ENCODE measurements at places on chromosomes 7 and 10.

GRCh38 chr7:70271617-70272081, 673.4 kb downstream of the AUTS2 start:
- no peak for DNase-seq
- H3K4me3 ChIP-seq = no peak overlapping the region
- H3K4me1 ChIP-seq = no peaks in the 10 kb centered on the region

DNA sequence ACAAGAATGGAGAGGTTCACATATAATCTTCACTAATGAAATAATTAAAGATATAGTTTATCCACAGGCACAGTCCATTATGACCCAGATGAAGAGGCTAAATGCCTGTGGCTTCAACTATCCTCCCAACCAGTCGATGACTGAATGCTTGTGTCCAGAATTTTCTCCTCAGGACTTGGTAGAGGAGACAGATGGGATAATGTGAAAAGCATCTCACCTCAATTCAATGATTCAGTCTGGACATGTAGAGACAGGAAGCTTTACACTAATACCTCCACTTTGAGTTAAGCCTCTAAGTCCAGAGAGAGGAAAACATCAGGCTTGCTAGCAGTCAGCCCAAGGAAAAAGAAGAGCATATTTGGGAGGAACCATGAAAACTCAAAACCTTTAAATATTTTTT, 59.1 kb upstream of the COL1A2 start:
- H3K4me3 ChIP-seq = no peak overlapping the region
- no peak overlapping the region for H3K27ac ChIP-seq
- H3K36me3 ChIP-seq = no peaks in the 10 kb centered on the region
- DNase-seq = no peak
- peaks cover 2% of the 10 kb centered on the region for H3K27me3 ChIP-seq

DNA sequence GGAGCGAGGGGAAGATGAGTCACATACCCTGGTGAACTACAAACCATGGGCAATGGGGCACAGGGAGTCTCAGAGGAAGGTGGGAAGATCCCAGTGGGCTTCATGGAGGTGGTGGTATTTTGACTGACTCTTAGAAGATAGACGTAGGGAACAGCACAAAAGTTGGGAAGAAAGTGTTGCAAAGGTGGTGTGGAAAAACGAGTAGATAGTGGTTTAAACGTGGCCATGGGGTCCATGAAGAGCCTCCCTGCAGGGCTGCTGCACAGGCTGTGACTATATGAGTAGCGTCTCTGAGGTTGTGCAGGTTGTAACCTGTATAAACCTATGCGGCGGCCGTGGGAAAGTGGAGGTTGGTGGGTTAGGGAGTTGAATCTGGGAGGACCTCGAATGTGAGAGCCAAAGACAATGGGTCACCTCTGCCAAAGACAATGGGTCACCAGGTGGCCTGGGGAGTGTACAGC, 13.8 kb downstream of the LZTS2 start:
- peaks cover 7% of the 10 kb centered on the region for H3K4me1 ChIP-seq
- H3K4me3 ChIP-seq = no peak overlapping the region
- no peak overlapping the region for H3K27ac ChIP-seq
- no peaks in the 10 kb centered on the region for H3K36me3 ChIP-seq
- H3K27me3 ChIP-seq = no peaks in the 10 kb centered on the region

DNA sequence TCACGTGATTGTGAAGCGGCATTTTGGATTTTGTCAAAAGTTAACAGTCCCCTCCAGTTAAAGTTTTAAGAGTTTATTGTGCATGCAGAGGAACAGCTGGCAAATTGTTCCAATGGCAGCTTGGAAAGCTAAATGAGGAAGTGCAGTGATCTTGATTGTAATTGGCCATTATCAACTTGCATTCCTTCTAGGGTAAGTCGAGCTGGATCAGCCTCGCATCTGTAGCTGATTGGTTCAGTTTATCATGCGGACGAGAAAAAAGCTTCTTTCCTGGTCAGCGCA, 566 bp downstream of the ZNF789 start:
- H3K27ac ChIP-seq = peak overlapping the region; percentile 61
- peaks cover 26% of the 10 kb centered on the region for H3K36me3 ChIP-seq
- H3K4me3 ChIP-seq = peak overlapping the region; percentile 98
- peaks cover 33% of the 10 kb centered on the region for H3K4me1 ChIP-seq

DNA sequence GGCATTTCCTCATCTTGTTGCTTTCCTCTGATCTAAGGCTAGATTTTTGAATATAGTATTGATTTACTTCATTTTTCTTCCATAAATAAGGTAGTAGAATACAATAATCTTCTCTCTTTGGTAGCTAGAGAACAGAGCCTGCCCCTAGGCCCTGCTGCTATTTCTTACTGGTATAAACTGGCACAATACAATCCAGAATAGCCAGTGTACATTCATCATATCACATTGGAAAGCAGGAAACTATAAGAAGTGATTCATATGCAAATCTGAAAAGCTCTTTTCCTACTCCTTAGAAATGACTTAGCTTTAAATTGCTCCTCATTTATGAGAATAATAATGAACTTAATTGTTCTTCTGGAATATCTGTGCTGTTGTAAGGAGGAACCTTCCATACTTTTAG, 100.2 kb downstream of the KCND2 start:
- no peaks in the 10 kb centered on the region for H3K4me1 ChIP-seq
- H3K27me3 ChIP-seq = no peaks in the 10 kb centered on the region
- no peak for DNase-seq
- no peaks in the 10 kb centered on the region for H3K36me3 ChIP-seq

DNA sequence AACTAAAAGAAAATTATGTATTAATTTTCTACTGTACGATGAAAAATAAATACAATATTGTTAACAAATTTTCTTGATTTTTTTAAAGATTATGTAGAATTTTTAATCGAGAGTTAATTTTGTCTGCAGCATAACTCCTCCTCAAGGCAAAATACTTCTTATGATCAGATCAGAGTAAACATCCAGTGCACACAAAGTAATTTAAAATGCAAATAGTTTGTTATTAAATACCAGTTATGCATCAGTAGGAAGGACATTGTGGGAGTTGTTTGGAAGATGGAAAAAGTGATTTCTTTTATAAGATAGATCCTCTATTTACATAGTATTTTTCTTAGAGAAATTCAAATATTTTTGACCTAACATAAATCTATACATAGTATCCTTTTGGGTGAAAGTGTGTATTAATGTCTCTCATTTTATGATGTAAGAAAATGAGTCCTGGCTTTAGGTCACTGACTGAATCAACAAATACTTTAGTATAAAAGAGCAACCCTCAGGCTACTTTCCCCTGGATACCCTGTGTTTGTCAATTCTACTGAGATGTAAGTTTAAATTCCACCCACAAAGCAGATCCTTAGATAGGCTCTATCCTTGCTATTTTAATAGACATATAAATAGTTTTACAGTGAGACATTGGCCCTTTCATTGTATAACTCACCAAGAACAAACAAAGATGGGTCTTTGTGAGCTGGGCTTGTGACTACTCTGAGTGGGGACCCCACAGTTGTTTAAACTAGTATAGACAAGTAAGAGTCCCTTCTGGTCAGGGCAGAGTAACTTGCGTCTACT, 1133.7 kb downstream of the GATA3 start:
- H3K36me3 ChIP-seq = no peaks in the 10 kb centered on the region
- H3K4me3 ChIP-seq = no peak overlapping the region
- no peak overlapping the region for H3K27ac ChIP-seq
- DNase-seq = no peak
- no peaks in the 10 kb centered on the region for H3K27me3 ChIP-seq

DNA sequence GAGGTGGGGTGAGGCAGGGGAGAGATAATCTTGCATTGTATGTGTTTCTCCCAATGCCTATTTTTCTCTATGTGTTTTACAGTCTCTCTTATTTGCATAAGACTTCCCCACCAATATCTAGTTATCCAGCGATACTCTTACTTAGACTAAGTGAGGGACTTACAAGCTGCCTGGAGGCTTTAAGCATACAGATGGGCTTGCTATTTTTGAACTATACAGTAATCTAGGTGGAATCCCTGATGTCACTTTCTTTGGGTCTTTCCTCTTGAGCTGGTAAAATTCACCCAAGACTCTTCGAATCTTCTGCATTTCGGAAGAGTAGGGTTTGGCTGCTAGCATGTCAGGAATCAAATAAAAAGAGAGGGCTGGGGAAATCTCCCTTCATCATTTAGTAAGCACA, 76.6 kb downstream of the NDUFB2 start:
- H3K36me3 ChIP-seq = peaks cover 55% of the 10 kb centered on the region
- H3K4me1 ChIP-seq = no peaks in the 10 kb centered on the region
- no peak overlapping the region for H3K4me3 ChIP-seq
- no peaks in the 10 kb centered on the region for H3K27me3 ChIP-seq
- no peak overlapping the region for H3K27ac ChIP-seq
- no peak for DNase-seq

DNA sequence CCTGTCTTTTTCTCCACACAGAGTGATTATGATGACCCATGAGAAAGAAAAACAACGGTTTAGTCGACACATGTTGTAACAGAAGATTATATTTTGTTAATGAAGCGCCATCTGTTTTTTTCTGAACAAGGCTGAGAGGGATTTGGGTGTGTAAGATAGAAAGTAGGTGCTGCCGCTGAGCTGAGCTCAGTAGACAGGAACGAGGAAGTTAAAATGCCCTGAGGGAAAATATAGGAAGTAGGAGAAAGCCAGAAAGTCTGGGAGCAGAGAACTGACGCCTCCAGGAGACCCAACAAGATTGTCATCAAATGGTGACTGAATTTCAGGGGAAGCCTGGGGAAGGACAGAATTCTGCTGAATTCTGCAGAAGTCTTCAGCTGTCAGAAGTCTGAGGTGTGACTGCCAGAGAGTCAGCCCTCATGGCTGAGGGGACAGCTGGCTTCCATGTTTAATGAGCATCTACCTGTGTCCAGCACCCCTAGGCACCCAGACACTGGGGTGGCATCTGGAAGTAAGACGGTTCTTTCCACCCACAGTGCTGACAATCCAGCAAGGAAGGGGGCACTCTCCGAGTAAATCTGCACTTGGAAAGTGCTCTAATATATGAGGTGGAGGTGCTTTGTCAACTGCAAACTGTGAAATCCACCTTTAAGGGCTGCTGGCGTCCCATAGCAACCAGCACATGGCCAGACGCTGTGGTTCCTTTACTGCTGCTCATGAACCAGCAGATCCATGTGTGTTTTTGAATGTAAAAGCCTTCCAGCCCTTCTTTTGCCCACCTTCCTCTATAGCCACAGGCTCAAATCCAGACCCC, 12.5 kb upstream of the TSPAN15 start:
- no peak for DNase-seq
- peaks cover 3% of the 10 kb centered on the region for H3K27me3 ChIP-seq
- no peak overlapping the region for H3K4me3 ChIP-seq
- H3K36me3 ChIP-seq = no peaks in the 10 kb centered on the region
- no peaks in the 10 kb centered on the region for H3K4me1 ChIP-seq

DNA sequence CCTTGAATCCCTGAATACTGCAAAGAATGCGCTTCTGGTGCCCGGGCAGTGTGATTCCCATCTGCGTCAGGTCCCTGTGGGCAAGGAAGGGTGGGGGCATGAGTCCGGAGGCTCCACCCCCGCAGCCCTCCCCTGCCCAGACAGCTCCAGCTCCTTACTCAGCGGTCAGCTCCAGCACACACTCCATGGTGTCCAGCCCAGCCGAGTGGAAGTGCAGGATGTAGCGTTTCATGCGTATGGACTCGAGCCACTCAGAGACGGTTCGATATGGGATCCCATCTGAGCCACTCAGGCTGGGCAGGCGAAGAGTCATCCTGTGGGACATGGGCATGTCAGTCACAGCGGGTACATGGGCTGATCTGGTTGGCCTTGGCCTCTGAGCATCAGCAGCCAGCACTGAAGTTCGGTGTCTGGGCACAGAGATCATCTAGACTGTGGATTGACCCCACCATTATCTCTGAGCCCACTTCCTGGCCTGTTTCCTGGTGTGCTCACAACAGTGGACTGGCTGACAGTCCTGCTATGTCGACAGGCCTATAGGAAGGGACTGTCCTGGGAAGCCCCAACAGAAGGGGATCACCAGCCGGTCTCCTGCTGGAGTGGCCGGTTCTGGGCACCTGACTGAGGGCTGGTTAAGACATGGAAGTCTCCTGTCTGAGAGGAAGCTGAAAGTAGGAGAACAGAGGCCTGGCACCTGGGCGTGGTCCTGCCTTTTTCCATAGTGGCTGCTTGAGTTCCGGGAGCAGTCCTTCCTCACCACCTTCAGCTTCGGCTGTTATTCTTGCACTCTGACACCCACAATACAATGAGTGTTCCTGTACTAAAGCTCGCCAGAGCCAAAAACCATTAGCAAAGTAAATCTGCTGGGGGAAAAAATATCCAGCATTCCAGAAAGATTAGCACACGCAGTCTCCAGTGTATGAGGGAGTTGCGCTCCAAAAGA, 10.6 kb downstream of the ZYX start:
- no peaks in the 10 kb centered on the region for H3K36me3 ChIP-seq
- no peaks in the 10 kb centered on the region for H3K4me1 ChIP-seq
- H3K4me3 ChIP-seq = no peak overlapping the region
- no peak overlapping the region for H3K27ac ChIP-seq
- no peaks in the 10 kb centered on the region for H3K27me3 ChIP-seq

GRCh38 chr10:89390476-89391225, 1.8 kb upstream of the IFIT1 start:
- no peak overlapping the region for H3K27ac ChIP-seq
- H3K4me1 ChIP-seq = peaks cover 19% of the 10 kb centered on the region
- no peaks in the 10 kb centered on the region for H3K27me3 ChIP-seq
- H3K4me3 ChIP-seq = no peak overlapping the region
- no peak for DNase-seq
- H3K36me3 ChIP-seq = no peaks in the 10 kb centered on the region

GRCh38 chr7:120615703-120616102, 242.2 kb downstream of the TSPAN12 start:
- no peaks in the 10 kb centered on the region for H3K27me3 ChIP-seq
- H3K36me3 ChIP-seq = no peaks in the 10 kb centered on the region
- H3K4me1 ChIP-seq = no peaks in the 10 kb centered on the region
- H3K4me3 ChIP-seq = no peak overlapping the region
- no peak for DNase-seq
- no peak overlapping the region for H3K27ac ChIP-seq

- H3K36me3 ChIP-seq = no peaks in the 10 kb centered on the region
- no peak overlapping the region for H3K27ac ChIP-seq
- peaks cover 18% of the 10 kb centered on the region for H3K27me3 ChIP-seq
- H3K4me1 ChIP-seq = peaks cover 14% of the 10 kb centered on the region
- no peak overlapping the region for H3K4me3 ChIP-seq
- peak; percentile 42 for DNase-seq
Observed at GRCh38 chr10:113226399-113226798, 276.4 kb downstream of the TCF7L2 start.

DNA sequence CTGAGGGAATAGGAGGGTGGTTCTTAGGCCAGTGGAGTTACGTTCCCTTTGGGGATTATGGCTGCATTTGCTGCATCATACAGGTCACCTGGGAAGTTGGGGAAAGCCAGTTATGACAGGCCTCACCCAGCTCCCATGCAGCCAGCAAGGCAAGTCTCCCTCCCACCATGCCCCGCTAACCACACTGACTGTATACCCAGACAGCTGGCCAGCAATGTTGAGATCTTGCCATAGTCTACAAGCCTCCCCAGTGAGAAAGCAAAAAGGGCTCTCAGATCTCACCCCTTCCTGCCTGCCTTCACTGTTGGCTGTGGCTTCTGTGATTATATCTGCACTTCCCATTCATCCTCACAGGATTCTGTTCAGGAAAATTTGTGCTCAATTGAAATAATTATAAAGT, 133.3 kb upstream of the HGF start:
- H3K4me1 ChIP-seq = no peaks in the 10 kb centered on the region
- H3K27me3 ChIP-seq = no peaks in the 10 kb centered on the region
- DNase-seq = no peak
- no peak overlapping the region for H3K4me3 ChIP-seq
- no peaks in the 10 kb centered on the region for H3K36me3 ChIP-seq

All from DND-41 (cell line).